ENCODE measurements at places on chromosomes 1 and 21.

- DNase-seq = no peak
Measured at GRCh38 chr1:168687816-168688215, 41.2 kb downstream of the DPT start.

DNA sequence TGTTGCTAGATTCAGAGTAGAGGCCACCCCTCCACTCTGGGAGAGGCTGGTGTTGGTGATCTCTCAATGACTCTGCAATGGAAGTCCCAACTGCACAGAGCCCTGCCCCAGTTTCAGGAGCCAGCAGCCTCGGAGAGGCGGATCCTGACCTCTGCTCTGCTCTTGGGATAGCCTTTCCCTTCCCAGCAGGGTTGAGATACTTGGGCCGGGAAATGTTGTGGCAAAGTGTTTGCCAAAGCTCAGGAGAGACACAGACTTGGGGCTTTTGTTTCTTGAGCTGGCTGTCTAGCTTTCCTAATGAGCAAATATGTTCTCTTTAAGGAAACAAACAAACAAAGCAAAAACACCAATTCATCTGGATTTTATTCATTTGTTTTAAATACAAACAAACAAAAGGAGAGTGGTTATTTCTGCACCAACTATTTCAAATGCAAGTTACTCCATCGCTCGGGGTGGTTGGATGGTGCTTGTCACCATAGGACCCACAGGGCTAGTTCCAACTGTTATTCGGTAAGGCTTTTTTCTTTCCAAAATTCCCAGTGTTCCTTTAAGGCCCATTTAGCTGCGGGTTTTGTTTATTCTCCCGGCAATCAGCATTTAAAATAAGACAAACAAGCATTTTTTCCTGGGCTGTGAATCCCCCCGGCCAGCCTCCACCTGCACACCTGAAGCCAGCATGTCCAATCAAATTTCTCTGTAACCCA, 193.9 kb upstream of the LMO4 start:
- peak; percentile 63 for DNase-seq

DNA sequence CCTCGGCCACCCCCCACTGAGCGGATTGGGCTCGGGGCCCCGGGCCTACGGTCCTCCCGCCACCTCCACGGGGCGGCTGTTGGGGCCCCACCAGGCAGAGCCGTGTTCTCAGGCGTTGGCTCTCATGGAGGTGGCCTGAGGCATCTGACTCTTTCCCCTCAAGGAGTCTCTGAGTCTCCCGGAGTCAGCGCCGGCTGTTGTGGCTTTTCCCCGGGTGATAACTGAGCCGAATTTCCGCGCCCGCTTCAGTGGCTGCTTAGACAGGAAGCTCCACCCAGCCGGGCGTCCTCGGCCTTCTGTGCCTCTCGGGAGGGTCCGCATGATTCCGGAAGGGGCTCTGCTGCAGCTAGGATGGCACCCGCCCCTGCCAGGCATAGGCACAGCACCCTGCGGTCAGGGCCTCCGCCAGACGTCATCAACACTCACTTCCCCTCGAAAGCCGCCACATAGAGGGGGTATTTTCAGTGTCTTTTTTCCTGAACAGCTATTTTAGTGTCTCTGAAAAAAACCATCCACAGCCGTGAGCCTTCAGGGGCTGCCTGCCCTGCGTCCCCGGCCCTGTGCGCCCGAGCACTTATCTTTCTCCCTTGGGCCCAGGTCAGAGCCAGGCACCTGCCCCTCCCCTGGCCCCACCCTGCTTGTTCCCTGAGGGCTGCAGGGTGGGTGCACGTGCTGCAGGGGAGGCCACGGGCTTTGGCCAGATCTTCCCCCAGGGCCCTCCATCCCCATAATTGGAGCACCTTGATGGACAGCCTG, 72.9 kb downstream of the SKI start:
- DNase-seq = peak; percentile 38

GRCh38 chr1:213686983-213687382, 300.8 kb upstream of the PROX1 start:
- DNase-seq = no peak

Data from fibroblast of gingiva (primary cell).